NCI-H446 (cell line): ENCODE measurements at places on chromosomes 12 and 14.

DNA sequence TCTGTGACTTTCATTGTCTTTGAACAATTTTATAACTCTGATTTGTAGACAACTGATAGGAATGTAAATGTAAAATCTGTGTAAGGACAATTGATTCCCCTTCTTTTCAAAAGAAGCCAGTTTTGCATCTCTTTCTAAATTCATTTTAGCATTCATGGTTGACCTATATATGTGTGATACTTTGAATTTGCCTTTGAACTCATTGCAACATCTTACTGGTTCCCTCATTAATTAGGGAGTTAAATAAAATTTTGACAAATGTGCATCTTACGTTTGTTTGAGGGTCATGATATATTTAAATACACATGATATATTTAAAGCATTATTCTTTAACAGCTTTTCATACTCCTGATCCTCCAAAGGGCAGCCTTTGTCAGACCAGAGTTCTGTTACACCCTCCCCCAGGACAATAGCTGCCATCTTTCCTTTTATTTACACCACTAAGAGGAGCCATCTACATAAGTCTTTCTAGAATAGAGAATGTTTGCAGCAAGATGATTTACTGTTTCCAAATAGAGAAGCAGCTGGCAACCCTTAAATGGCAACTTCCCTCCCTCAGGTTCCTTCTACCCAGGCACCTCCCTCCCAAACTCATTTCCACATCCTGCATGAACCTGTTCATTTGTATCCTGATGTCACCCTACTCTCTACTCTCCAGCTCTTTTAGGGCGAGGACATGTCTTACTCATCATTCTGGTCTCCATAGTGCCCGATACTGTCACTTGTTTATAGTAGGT, 40.2 kb upstream of the APPL2 start:
- DNase-seq = no peak

GRCh38 chr12:93776581-93777018, 99.4 kb downstream of the CRADD start:
- DNase-seq = no peak

DNA sequence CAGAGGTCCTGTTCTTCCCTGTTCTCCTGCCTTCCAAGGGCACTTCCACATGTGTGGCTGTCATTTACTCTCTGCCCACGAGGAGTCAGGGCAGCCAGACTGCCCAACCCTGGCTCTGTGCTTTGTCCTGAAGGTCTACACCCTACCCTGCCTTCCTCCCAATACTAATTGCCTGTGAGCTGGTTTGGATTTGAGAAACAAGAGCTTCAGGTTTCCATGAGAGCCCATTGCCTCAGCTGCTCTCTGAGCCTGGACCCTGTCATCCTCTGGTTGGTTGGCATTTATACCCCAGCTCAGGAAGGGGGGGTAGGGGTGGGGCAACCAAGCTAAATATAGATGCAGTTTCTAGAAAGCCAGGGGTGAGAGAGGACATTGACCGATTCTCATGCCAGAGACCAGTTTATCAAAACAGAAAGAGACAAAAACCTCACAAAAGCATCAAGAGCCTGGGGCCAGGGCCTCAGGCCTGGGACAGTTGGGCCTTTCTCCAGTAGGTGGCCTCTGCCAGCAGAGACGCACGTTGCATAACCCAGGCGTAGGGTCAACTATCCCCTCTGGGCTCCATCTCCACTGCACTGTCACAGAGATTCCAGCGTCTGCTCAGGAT, 34.5 kb downstream of the VDR start:
- DNase-seq = no peak

GRCh38 chr12:97368462-97369163, 94.0 kb upstream of the RMST start:
- no peak for DNase-seq

DNA sequence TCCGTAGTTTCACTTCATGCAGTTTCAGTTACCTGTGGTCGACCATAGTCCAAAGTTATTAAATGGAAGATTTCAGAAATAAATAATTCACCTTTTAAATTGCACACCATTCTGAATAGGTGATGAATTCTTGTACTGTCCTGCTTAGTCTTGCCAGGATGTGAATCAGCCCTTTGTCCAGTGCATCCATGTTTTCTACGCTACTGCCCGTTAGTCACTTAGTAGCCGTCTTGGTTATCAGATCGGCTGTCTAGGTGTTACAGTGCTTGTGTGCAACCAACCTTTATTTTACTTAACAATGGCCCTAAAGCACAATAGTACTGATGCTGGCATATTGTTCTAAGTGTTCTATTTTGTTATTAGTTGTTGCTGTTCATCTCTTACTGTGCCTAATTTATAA, 146.7 kb downstream of the ACSS3 start:
- DNase-seq = no peak

- no peak for DNase-seq
Observed at GRCh38 chr12:26936559-26937442, 980 bp downstream of the INTS13 start.

GRCh38 chr12:16726879-16727278, 120.9 kb upstream of the LMO3 start:
- DNase-seq = no peak
